ENCODE measurements at places on chromosomes 5 and 9.

DNA sequence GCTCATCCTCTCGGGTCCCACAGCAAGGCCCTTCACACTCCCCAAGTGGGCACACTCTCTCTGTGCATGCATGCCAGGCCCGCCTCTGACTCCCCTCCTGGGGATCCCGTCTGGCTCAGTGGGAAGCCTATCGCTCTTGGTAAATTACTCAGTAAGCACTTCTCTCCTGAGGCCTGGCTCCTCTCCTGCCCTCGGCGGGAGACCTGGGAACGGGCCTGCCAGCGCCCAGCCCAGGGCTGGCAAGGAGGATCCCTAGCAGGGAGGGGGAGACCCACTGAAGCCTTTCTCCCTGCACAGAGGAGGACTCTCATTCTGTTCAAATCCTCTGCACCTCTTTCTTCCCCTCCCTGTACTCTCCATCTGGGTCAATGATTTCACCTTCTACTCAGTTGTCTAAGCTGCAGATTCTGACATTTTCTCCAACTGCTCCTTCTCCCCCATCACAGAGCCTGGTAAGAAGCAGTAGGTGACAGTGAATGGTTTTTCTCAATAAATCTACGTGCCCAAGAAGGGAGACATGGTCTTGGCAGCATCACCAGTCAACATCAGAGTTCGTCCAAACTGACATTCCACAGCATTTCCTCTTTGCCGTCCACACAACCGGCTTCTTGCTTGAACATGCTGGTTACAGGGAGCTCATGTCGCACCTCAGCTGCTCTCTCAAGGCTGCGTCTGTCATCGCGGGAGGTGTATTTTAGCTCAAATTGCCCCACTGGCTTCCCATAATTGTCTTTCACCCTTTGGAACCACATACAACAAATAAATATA, 81.9 kb downstream of the GPR21 start:
- DNase-seq: no peak

DNA sequence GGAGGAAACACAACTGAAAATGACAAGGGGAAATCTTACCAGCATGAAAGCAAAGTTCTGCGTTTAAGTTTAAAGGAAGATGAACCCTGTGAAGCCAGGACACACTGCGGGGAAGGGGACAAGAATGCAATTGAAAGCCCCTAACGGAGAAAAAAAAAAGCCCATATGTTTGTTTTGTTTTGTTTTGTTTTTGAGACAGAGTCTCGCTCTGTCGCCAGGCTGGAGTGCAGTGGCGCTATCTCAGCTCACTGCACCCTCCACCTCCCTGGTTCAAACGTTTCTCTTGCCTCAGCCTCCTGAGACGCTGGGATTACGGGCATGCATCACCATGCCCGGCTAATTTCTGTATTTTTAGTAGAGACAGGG, 2.9 kb downstream of the STK10 start:
- no peak for DNase-seq

- no peak for DNase-seq
These were observed 38.6 kb downstream of the CAMK4 start for GRCh38 chr5:111262815-111263214.

GRCh38 chr5:177604116-177604521, 4.2 kb downstream of the B4GALT7 start:
- no peak for DNase-seq

GRCh38 chr9:19386502-19387044, 6.5 kb upstream of the RPS6 start:
- no peak for DNase-seq

- no peak for DNase-seq
These were observed 181.9 kb upstream of the TRPM3 start for GRCh38 chr9:71303351-71303750.

DNA sequence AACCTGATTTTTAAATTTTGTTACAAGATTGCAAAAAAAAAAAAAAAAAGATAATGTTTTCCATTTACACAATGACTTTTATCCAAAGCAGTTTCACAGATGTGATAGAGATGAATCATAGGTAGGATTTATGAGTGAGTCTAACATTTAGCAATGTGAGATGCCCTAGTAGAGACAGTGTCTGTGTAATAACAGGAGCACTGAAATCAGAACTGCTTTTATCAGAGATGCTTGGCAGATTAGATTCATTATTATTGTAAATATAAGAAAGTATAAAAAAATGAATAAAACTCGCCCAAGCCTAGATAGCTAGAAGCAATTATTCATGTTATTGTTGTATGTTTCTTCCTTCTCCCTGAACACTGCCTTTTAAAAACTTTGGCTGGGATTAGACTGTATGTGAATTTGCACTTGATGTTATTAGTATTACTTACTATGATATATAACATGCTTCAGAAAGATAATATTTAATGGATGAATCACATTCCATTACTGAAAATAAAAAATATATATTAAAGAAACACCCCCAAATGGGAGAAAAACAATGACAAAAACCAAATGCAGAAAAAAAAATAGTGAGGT, 567.3 kb upstream of the KLF4 start:
- no peak for DNase-seq

DNA sequence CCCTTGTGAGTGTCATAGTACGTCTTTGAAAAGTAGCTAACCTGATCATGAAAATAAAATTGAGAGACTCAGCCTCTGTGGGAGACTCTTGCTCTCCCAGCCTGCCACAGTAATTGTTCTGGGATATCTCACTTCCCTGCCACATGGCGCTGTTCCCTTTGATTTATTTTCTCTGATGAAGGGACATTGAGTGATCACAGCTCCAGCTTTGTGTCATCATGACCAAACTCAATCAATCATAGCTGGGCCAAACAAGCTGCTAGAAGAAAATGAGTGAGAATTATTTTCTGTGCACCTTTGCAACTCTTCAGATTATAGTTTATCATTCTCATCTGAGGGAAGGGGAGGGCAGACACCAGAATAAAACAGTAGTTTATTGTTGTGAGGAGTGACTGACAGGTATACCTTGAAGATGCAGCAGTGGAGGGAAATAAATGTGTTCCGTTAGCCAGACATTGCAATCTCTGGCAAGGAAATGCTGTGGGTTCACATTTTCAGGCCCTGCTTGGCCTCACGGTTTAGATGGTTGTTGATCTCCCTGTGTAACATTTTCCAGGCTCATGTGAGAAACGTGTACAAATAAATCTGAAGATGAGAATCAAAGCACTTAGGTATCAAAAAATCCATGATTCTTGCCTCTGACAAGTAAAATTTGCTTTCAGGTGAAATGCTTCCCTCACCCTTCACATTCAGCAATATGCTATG, 174.7 kb upstream of the FBXL17 start:
- DNase-seq: no peak

DNA sequence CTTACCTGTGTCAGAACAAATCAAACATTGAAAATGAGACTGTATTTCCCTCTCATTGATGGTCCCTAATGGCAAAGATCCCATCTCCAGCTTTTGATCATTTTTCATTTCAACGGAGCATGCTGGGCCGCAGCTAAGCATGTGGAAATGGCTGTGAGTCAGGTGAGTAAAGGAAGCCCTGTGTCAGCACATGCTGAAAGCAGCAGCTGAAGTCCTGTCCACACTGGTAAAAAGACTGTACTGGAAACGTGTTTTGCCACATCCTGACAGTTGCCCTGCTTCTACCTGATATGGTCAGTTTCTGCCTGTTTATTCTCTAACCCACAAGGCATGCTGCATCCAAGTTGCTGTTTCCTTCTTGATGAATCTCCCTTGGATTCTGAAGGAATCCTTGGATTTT, 330.1 kb downstream of the EFNA5 start:
- DNase-seq: no peak

- DNase-seq: no peak
These were observed 4.7 kb downstream of the VDAC1 start for GRCh38 chr5:134000091-134000511.

GRCh38 chr5:58019614-58020013, 440.3 kb downstream of the PLK2 start:
- DNase-seq: no peak

DNA sequence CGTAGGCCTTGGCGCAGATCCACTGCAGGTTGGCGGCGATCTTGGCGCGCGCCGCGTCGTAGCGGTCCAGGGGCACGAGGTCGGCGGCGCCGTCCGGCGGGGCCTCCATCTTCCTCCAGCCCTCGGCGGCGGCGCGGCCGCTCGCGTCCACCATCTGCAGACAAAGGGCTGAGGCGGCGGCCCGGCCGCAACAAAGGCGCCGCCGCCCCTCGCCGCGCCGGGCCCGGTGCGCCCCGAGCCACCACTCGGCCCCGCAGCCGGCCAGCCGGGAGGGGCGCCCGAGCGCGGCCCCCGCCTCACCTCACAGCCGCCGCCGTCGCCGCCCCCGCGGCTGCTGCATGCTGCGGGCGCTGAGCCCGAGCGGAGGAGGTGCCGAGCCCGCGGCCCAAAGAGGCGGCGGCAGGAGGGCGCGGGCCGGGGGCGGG, 328 bp downstream of the CAMSAP1 start:
- no peak for DNase-seq

- DNase-seq: no peak
These were observed 17.1 kb downstream of the KCTD16 start for GRCh38 chr5:144187699-144188294.

Measured in cortex of kidney (tissue), 1 donor.